Uterine smooth muscle cell (primary cell): ENCODE measurements at places on chromosomes 2 and 18. TPM values are rescaled to one million over a fixed set of nuclear protein-coding genes. Genes with fewer than 3 reads are reported as not detected.

IGFBP2 gene
- total RNA-seq, result 119 and 136 TPM in 2 replicates

DSG3 gene
- total RNA-seq, result under 0.01 and 0.12 TPM in 2 replicates

TANK gene
- total RNA-seq, result 57.5 and 70.2 TPM in 2 replicates

ZBTB7C gene
- not detected in 2 replicates for total RNA-seq

CIB4 gene
- not detected in 2 replicates for total RNA-seq

IL1RL1 gene
- total RNA-seq, result 0.12 and 0.77 TPM in 2 replicates

TXNDC2 gene
- 0.12 and 0.22 TPM in 2 replicates for total RNA-seq

CXCR1 gene
- total RNA-seq, result not detected in 2 replicates

SNED1 gene
- 4.5 and 7.5 TPM in 2 replicates for total RNA-seq

GALR1 gene
- total RNA-seq, result under 0.01 TPM in 1 of 2 replicates, not detected in the other

GAD1 gene
- total RNA-seq, result not detected in 2 replicates

DCTN1 gene
- total RNA-seq, result 196 and 294 TPM in 2 replicates

GTF2A1L gene
- 0.11 and 1.6 TPM in 2 replicates for total RNA-seq

SLC14A1 gene
- 13.3 and 34.7 TPM in 2 replicates for total RNA-seq

CTAGE1 gene
- total RNA-seq, result not detected in 2 replicates
